ENCODE measurements at places on chromosomes 16 and 17. TPM values are rescaled to one million over a fixed set of nuclear protein-coding genes. Genes with fewer than 3 reads are reported as not detected.

CD300LG gene
- not detected for polyA plus RNA-seq

DNA sequence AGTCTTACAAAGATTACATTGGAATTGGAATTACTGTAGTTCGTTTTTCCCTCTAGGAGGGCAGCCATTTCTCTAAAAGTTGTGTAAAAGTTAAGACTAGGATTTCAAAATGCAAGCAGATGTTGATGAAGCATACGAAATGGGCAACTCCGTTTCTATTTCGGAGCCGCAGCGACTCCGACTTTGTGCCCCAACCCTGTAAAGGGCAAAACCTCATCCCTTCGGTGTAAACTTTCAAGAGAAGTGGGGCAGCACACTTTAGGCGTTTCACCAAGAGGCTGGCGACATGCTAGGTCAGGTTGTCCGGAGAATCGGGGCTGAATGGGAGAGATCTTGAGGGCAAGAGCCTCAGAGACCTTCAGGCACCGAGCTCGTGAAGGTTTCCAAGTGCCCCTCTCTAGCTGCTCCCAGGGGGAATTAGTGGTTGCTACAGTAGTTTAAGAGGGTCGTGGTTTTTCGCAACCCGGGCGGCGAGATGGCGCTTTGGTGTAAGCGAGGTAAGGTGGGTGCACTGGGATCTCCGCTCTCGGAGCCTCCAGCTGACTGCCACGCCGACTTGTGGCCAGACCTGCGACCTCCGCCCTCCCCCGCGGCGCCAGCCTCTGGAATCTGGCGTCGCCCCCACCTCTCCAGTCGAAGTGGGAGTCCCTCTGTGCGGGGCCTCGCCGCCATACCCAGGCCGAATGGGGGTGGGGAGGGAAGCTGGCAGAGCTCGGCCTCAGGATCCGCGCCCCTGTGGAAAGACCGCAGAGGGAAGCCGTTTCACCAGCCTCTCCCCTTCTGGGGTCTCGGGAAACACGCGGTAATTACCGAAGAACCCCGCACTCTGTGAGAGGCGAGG lies 1.0 kb upstream of the HEXIM2 start:
- peak; percentile 36 for DNase-seq
- H3K27ac ChIP-seq: peak overlapping the region; percentile 97

DNA sequence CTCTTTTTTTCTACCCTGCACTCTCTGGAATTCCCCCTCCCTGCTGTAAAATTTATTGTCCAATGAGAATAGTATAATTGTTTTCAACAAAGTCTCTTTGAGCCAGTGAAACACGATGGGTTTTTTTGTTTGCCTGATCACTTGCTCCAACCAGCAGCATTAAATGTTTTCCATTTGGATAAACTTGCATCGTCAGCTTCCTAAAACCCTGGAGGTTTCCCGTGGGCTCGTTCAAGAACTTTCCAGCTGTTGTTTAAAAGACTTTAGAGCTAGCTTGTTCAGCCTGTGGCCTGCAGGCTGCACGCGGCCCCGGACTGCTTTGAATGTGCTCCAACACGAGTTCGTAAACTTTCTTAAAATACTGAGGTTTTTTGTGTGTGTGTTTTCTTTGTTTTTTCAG lies 14.9 kb downstream of the NAGPA start:
- no peaks in the 10 kb centered on the region for H3K27me3 ChIP-seq
- no peaks in the 10 kb centered on the region for H3K36me3 ChIP-seq
- DNase-seq: no peak

DNA sequence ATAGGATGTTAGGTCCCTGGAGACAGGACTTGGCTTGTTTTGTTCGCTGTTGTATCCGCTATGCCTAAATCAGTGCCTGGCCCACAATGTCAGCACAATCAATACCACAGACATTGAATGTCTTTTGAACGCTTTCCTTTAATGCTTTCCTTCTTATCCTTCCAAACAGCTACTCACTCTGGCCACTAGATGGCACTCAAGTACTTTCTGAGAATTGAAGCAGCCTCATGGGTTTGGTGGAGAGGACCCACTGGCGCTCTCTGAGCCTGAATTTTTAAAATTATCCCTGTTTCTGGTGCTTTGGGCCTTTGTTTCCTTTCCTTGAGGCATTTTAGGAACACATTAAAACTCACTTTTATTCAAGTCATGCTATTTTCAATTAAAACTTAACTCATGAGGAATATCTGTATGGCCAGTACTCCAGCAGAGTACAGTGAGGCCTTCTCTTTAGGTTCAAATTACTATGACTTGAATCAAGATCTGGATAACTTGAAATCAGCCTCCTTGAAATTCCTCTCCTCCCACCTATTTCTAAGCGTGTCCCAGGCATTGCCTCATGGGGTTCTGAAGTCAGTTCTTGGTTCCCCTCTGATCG lies 3.2 kb upstream of the NLRP1 start:
- H3K36me3 ChIP-seq: no peaks in the 10 kb centered on the region
- H3K27ac ChIP-seq: no peak overlapping the region
- no peak overlapping the region for H3K4me3 ChIP-seq
- peak; percentile 66 for DNase-seq
- peaks cover 8% of the 10 kb centered on the region for H3K27me3 ChIP-seq

DNA sequence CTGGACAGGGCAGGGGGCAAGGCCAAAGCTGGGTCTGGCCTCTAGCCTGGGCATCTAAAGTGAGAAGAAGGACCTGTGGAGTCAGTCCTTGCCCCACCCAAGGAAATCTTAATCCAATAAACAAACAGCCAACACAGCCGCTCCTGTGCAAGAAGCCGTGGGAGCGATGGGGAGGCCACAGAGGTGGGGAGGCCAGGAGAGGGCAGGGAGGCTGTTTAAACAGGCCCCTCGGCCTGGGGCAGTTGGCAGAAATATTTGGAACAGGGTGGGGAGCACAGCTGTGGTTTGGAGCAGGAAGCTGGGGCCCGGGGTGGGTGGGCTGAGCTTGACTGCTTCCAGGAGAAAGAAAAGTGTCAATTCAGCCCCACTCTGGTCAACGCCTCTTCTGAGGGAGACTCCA lies 5.3 kb downstream of the ZNF385C start:
- no peak overlapping the region for H3K27ac ChIP-seq
- H3K36me3 ChIP-seq: no peaks in the 10 kb centered on the region
- no peak overlapping the region for H3K4me3 ChIP-seq
- no peak for DNase-seq

DNA sequence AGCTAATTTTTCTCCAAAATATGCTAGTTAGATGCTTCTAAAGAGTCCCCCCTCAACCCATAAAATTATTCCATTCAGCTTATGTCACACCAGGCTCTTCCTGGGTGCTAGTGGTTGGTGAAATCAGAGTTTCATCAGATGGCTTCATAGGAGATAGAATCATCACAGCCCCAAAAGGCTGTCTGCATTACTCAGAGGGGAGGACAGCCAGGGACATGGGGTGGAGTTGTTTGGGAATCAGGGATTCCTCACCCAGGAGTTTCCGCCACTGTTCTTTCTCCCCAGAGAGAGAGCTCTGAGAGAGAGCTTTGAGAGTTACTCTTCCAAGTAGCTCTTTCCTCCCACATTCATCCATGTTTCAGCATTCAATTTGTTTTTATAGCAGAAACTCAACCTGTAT lies 288 bp upstream of the KRT34 start:
- H3K27me3 ChIP-seq: peaks cover 6% of the 10 kb centered on the region
- H3K4me1 ChIP-seq: no peaks in the 10 kb centered on the region
- H3K36me3 ChIP-seq: no peaks in the 10 kb centered on the region
- no peak overlapping the region for H3K27ac ChIP-seq
- H3K4me3 ChIP-seq: no peak overlapping the region

NPIPA8 gene
- 0.20 TPM for polyA plus RNA-seq

DNA sequence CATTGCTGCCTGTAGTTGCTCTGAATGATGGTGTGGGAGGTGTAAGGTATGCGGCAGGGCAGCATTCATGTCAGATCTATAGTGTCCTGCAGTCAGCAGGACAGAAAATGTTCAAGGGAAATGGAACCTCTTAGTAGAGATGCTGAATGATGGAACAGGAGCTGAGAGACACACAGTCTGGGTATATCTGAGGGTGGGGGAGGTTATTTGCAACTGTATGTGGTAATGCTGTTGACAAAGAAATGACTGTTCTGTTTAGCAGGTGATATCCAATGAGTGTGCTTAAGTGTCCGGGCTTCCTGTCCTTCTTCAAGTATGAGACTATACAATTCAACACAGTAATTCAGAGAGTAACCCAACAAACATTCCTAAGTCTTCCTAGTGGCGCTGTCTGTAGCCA lies 46.6 kb downstream of the STH start:
- H3K27me3 ChIP-seq: no peaks in the 10 kb centered on the region
- peak overlapping the region; percentile 23 for H3K27ac ChIP-seq
- peaks cover 79% of the 10 kb centered on the region for H3K36me3 ChIP-seq
- no peak overlapping the region for H3K4me3 ChIP-seq
- no peaks in the 10 kb centered on the region for H3K4me1 ChIP-seq
- no peak for DNase-seq

KRTAP2-1 gene
- polyA plus RNA-seq: not detected

Measured in CD14-positive monocyte (primary cell).